ENCODE measurements at places on chromosomes 5 and 9.

DNA sequence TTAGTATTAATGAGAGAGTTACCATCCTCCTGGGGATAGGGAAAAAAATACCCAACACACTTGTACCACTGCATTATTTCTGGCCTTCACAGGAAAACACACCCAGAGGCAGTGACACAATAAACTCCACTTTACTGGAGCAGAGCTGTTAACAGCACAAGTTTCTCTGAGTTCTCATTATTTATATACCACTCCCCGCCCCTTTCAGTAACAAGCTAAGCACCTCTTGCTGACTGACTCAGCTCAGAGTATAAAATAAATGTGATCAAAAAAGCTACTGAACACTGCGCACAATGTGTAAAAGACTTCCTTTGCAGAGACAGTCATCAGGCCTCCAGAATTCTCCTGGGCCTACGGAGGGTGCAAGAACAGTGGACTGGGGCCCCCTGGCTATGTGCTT is 21.6 kb downstream of the KLF9 start:
- DNase-seq = no peak

DNA sequence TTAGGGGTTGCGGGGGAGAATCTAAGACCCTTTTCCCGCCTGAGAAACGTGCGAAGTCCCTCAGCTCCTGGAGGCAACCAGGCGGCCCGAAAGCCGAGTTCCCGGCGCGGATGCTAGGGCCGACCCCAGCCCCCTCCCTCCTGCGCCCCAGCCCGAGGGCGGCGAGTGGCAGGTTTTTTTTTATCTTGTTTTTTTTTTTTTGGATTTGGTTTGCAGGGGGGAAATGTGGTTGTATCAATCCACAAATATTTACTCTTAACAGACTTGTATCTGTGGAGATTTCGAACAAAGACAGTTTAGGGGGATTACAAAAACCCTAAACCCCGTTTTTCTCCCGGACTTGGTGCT is 10.7 kb downstream of the LMX1B start:
- no peak for DNase-seq

GRCh38 chr5:8196061-8196460 is 327.1 kb downstream of the MTRR start:
- DNase-seq = no peak

GRCh38 chr9:127756233-127756632 is 21.1 kb upstream of the TOR2A start:
- no peak for DNase-seq

DNA sequence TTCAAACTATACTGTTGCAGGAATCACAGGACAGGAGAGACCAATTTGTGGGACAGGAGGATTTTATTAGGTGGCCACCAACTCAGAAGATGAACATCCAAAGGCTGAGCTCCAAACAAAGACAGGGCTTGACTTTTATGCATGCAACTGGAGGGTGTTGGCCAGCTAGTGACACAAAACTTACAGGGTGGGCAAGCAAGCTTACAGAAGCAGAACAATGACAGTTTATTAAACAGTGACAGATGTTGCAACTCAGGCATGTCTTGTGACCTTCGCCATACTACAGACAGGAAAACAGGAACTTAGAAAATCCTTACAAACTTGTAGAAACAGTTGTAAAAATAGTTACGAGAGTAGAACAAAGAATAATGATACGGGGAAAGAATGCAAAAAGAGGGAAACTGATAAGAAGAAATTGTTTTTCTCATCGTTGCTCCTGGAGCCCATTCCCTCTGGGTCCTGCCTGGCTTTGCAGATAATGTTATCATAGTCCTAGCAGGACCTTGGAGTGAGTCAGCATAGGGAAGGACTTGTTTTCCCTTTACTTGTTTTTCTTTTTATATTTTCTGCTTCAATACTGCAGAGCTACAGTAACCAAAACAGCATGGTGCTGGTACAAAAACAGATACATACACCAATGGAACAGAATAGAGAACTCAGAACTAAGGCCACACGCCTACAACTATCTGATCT is 2083.0 kb upstream of the ACO1 start:
- DNase-seq = no peak

DNA sequence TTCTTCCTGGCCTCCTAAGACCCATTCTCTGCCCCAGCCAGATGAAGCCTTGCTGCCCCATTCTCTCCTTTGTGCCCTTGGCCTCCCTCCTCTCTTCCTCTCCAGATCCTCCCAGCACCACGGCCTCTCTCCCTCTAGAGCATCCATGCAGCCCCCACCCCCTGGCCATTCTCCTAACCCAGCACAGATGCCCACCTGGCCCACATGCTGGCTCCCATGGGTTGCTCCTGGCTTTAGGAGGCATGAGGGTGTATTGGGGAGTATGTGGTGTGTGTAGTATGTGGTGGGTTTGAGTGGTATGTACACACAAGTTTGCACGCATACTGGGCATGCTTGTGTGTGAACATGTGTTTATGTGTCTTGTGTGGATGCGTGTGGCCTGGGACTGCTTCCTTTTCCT is 47.1 kb downstream of the FOXI1 start:
- DNase-seq = no peak

- no peak for DNase-seq
Measured at GRCh38 chr9:134491196-134491835, 150.3 kb upstream of the COL5A1 start.

- no peak for DNase-seq
Measured at GRCh38 chr9:75803130-75803529, 87.3 kb upstream of the PCSK5 start.

GRCh38 chr5:44821164-44821563 is 12.4 kb downstream of the MRPS30 start:
- no peak for DNase-seq

DNA sequence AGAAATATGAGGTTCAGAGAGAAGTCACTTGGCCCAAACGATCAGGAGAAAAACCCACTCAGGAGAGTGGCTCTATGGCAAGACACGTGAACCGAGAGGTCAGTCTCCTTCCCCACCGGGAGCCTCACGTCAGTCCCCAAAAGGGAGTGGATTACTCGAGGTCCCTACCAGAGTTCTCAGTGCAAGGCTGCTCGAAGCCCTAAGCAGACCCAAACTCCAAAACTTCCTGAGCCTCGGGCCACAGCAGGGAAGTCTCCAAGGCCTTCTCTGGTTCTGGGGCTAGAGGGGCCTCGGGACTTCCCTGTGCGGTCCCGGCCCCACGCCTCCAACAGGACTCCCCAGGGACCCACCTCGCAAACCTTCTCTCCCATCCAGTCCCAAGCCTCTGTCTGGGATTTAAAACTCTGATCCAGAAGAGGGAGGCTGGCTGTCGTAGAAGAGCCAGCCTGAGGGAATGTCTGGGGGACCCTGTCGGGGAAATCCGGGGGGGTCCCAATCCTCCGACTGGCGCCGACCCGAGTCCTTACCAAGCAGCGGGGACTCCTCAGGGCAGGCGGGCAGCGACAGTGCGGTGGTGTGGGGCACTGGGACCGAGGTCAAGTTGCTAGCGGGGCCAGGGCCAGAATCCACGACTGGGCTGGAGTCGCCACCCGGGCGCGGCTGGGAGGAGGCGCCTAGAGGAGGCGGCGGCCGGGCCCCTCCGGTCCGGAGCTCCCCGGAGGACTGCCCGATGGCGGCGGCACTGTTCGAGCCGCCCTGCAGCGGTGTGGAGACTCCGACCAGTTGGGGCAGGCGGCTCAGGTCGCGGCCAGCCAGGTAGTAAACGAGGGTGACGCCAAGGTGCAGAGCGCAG is 679 bp downstream of the B4GALT1 start:
- DNase-seq = no peak

DNA sequence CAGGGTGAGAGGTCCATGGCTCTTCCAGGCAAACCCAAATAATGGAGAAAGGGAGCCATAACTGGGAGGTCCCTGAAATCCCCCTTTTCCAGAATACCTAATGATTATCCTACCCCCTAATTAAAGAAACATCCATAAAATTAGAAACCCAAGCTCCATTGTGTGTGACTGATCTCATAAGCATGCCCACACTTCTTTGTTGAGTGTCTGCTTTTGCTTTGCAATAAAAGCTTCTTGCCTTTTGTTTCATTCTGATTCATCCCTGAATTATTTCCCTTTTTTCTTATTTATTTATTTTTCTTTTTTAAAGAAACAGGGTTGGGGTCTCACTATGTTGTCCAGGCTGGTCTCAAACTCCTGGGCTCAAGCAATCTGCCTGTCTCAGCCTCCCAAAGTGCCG is 33.1 kb downstream of the BTF3 start:
- DNase-seq = no peak

DNA sequence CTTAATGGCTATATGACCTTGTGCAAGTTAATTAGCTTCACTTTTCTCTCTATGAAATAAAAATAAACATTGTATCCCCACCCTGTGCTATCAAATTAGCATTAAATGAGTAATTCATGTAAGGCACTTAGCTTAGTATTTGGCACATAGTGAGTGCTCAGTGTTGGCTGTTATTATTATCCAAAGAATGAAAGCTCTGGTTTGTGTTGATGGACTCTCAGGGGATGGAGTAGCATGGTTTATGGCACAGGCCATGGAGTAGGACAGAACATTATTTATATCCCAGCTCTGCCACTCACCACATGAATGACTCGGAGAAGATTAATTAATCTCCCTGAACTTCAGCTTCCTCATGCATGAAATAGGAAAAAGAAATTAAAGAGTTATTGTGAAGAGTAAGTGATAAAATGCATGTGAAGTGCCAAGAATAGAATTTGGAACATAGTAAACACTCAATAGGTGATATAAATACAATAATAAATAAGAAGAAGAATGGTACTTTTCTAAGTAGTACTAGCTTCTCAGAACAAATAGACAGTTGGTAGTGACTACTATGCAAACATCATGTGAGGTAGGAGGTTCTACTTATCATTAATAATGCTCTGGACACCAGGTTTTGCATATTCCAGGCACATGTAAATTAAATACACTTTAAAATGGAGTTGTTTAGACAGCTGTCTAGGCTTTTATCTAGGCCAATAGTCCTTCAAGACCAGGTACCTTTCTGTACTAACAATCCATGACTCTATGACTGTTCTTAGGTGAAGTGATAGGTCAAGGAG is 146.4 kb downstream of the GRIA1 start:
- DNase-seq = no peak

DNA sequence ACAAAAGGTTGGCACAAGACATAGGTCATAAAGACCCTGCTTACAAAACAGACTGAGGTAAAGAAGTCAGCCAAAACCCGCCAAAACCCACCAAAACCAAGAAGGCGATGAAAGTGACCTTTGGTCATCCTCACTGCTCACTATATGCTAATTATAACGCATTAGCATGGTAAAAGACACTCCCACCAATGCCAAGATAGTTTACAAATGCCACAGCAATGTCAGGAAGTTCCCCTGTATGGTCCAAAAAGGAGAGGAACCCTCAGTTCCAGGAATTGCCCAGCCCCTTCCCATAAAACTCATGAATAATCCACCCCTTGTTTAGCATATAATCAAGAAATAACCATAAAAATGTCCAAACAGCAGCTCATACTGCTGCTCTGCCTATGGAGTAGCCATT is 27.7 kb downstream of the MLLT3 start:
- DNase-seq = no peak

DNA sequence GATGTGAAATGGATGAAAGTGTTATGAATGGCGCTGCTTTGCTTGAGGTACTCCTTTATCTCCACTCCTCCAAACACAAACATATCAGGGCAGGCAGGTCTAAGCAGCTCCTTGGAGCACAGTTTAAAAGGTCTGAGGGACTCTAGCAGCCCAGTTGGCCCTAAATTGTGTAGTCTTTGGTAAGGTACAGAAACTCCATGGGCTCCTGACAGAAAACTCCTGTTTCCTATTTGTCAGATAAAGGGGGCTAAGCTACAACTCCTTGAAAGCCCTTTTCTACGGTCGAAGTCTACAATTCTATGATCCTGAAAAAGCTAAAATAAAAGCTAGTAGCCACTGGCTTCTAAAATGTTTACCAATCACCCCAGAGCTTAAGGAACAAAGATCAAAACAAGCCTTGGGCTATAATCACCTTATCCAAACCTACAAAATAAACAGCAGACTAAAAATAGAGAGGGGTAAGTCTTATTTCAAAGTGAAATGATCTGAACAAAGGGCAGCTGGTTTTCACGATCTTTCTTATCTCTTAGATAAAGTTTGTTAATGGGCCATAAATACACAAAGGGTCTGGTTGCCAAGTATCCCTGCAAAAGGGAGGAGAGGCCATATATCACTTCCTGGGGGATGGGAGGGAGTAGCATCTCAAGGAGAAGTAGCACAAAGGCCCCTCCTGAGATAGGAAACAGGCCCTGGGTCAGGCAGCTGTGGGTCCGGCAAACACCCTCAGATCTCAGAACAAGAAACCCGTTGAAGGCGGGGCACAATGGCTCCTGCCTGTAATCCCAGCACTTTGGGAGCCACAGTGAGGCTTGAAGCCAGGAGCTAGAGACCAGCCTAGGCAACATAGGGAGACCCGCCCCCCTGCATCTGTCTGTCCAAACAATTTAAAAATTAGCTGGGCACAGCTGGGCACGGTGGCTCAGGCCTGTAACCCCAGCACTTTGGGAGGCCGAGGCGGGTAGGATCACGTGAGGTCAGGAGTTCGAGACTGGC is 28.3 kb upstream of the DENND4C start:
- no peak for DNase-seq

- DNase-seq = no peak
Measured at GRCh38 chr9:127503379-127503921, 52.1 kb downstream of the LRSAM1 start.

DNA sequence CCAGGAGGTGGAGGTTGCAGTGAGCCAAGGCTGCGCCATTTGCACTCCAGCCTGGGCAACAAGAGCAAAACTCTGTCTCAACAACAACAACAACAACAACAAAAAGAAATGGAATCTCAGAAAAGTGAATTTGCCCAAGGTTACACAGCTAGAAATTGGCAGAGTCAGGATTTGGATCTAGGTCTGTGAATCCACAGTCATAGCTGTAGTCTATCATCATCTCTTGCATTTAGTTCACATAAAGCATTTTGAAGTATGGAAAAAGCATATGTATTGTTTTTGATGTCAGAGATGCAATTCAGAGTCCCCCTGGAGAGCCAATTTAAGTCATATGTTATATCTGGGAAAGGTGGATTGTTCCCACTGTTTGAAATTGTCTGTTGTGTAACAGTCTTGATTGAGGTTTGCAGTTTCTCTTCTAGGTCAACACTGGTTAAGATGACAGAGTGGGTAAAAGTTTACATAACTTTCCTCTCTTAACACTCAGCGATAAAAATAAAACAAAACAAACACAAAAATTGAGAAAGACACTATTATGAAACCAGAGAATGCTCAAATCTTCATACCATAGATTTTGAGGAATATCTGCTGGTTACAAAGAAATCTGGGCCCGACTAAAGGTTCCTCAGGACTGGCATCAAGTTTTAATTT is 21.5 kb upstream of the GPR21 start:
- no peak for DNase-seq

GRCh38 chr5:96157077-96157780 is 195.6 kb upstream of the ELL2 start:
- no peak for DNase-seq

- DNase-seq = no peak
Measured at GRCh38 chr5:176334031-176334770, 27.4 kb downstream of the KIAA1191 start.

DNA sequence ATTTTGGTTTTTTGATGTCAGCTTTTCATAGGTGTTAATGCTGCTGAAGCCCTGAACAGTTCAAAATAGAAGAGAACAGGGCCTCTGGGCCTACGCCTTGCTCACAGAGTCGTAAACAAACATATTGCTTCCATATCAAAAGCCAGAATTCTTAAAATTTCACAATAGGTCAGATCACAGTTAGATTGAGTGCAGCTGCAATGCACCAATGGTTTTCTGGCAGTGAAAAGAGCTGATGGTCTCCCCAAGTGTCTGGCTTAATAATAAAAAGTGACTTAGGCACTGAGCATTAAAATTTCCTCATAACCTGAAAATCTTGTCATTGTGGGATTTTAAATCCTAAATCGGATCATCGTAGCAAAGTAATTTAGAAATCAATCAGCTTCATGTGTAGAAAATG is 493.0 kb downstream of the CAAP1 start:
- no peak for DNase-seq

All from stimulated activated CD4-positive, alpha-beta T cell treated with anti-CD3 and anti-CD28 coated beads, Interleukin-4, amount 100 ng/mL, for 4 hours (primary cell).